ENCODE measurements at places on chromosomes 1 and 21. TPM values are rescaled to one million over a fixed set of nuclear protein-coding genes. Genes with fewer than 3 reads are reported as not detected.

The PIP5K1A gene
- 34.8 TPM for total RNA-seq

- DNase-seq: no peak
Measured at GRCh38 chr1:169340882-169341281, 26.7 kb downstream of the NME7 start.

DNA sequence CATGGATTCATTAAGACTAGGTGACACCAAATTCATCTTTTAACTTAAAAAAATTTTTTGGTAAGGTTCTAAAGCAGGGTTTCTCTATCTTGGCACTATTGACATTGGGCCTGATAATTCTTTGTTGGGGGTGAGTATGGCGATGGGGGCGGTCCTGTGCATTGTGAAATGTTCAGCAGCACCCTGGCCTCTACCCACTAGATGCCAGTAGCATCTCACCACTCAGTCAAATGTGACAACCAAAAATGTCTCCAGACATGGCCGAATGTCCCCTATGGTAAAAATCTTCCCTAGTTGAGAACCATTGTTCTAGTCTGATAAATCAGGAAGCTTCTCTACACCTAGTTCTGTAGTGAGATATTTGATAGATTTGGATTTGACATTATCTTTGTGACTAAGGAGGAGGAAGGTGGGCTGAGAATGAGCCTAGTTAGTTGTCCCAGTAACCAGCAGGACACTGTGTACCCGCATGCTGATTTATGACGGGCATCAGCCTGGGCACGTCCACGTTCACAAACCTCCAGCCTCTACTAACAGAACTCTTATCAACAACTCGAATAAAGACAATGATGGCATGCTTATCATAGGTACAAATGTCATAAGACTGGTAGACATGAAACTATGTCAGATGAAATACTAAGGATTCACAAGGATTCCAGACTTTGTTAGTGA, 104.6 kb downstream of the KCND3 start:
- DNase-seq: peak; percentile 64

The PPIAL4G gene
- total RNA-seq: not detected

DNA sequence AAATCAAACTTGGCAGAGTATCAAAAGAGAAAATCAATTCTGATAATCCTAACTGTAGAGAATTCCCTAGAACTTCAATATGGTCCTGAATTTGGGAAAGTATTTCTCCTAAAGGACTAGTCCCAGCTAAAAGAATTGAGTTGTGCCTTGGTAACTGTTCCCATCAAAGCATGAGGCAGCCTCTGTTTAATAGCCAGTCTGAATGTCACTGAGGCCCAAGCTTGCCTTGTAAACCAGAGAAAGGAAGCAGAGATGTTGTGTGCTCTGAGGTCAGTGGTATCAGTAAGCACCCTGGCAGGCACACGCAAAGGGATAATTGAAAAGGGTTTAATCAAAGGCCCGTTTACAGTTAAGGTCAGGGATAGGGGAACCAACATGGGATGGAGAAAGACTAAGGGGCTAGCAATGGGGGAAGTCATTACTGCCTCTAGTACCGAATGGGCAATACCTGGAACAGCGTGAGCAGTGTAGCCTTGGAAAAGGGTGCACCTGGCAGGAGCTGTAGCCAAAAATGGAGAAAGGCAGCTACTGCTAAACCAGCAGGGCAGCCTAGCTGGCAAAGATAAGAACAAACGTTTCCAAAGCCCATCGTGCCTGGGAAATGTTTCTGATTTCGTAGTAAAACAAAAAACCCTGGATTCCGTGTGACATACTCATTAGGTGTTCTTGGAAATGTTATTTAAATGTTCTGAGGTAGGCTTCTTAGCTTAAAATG, 635.5 kb downstream of the PLPP3 start:
- no peak for DNase-seq

- no peak for DNase-seq
Measured at GRCh38 chr21:45818904-45819285, 162.7 kb upstream of the COL6A1 start.

DNA sequence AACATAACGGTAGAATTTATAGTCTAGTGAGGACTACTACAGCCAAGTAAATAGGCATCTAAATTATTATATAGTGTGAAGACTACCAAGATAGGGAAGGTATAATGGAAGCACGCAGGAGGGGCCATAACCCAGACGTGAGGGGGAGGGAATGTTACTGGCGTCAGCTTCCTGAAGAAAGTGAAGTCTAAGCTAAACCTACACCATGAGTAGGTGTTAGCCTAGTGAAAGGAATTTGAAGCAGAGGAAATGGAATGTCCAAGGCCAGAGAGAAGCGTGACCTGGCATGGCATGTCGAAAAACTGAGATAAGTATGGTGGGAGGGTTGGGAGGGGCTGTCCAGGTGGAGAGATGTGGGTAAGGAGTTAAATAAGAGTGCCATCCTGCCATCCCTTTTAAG, 140.5 kb downstream of the SLC44A5 start:
- DNase-seq: no peak

DNA sequence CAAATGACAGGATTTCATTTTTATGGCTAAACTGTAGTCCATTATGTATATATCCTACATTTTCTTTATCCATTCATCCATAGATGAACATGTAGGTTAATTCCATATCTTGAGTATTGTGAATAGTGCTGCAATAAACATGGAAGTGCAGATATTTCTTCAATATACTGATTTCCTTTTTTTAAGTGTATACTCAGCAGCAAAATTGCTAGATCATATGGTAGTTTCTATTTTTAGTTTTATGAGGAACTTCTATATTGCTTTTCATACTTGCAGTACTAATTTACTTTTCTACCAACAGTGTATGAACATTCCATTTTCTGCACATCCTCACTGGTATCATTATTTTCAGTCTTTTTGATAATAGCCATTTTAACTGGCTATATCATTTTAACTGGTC, 30.1 kb downstream of the OR10J5 start:
- DNase-seq: no peak

DNA sequence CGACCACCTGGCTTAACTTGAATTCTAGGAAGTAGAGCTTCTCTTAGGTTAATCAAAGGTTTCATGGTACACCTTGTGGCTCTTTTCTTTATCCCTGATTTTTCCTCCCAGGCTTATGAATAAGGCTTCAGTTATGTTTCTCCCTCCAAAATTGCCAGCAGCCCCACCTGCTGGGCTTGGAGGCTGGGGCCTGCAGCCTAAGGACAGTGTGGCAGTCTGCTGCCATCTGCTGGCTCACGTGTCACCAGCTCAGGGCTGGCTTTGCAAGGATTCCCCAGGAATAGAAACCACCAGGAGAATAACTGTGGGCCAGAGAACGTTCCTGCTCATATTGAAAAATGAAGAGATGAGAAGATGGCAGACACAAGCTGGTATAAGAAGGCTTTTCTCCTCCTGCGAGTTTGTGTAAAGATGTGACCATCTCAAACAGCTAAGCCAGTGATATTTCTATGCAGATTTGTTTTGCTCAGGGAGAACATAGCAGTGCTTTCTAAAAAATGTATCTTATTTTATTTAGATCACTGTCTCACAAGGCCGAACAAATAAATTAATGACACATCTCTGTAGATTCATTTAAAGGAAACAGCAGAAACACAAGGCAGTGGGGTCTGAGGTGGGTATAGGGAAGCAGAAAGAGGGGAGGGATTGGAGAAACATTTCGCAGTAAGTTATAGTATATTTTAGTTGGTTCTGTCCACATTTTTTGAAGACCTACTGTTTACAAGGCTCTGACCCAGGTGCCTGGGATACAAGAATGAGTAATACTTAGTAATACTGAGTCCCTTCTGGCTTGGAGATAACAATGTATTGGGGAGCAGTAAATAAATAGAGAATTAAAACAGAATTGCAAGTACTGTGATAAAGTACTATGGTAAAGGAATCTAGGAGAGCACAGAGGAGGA, 291.1 kb upstream of the SGIP1 start:
- peak; percentile 90 for DNase-seq
